ENCODE measurements at places on chromosomes 6 and 20.

GRCh38 chr6:150964765-150965164 is 99.3 kb downstream of the MTHFD1L start:
- DNase-seq: no peak

DNA sequence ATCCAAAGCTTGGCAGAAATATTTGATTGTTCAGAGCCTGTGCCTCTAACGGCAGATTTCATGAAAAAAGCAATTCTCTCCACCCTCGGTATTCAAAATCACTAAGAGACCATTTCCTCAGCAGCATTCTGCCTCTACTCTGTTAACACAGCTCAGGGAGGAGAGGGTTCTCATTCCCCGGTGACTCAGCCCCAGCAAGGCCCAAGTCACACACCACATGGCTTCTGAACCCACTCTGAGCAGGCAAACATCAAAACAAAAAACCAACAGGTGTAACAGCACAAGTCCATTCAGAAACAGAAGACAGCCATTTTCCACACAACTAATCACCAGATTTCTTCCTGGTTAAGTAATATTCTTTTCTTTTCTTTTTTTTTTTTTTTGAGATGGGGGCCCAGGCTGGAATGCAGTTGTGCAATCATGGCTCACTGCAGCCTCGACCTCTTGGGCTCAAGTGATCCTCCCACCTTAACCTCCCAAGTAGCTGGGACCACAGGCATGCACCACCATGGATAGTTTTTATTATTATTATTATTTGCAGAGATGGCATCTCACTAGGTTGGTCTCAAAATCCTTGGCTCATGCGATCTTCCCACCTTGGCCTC is 55.4 kb downstream of the GFOD1 start:
- DNase-seq: no peak

DNA sequence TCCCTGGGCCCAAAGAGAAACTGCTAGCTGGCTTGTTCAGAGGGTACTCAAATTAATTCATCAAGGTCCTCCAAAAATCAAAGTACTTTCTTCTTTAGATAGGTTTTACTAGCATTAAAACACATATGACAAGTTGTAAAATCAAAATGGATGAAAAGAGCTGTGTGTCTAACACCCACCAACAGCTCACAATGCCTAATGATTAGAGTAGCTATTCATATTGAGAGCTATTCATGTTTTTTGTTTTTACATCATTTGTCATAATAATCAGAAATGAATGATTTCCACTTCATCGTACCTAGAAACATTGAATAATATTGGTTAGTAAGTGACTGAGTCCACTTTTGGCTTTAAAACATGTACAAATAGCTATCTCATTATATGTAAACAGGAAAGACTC is 289.9 kb upstream of the RUNX2 start:
- DNase-seq: no peak

DNA sequence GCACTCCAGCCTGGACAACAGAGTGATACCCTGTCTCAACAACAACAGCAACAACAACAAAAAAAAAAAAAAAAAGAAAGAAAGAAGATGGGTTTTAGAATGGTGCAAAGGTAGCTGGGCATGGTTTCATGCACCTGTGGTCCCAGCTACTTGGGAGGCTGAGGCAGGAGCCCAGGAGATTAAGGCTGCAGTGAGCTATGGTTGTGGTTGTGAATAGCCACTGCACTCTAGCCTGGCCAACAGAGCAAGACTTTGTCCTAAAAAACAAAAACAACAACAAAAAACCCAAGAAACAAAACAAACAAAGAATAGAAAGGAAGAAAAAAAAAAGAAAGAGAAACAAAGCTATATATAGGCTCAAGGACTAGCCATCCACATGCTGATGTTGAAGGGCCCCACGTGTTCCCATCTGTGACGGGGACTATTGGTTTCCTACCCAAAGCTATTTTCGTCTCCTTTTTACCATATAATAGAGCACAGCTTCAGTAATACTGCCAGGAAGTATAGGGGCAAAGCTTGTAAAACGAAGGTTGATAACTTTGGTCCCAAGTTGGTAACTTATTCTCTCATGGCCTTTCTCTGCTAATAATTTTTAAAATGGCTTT is 7.9 kb upstream of the EEF1E1 start:
- DNase-seq: no peak
